ENCODE measurements at places on chromosomes 13 and 19.
A peak's percentile ranks its signal among the peaks of the same experiment; 100 is the strongest.

- DNase-seq: no peak
Observed at GRCh38 chr13:98233127-98233526, 56.1 kb upstream of the RNF113B start.

GRCh38 chr13:29550430-29550988 lies 45.0 kb downstream of the SLC7A1 start:
- no peak for DNase-seq

GRCh38 chr13:73358606-73359095 lies 299.8 kb downstream of the KLF5 start:
- no peak for DNase-seq

- DNase-seq: peak; percentile 69
Observed at GRCh38 chr19:46542428-46543230, 47.0 kb upstream of the PNMA8B start.

GRCh38 chr19:16087940-16088339 lies 11.6 kb downstream of the TPM4 start:
- DNase-seq: no peak

DNA sequence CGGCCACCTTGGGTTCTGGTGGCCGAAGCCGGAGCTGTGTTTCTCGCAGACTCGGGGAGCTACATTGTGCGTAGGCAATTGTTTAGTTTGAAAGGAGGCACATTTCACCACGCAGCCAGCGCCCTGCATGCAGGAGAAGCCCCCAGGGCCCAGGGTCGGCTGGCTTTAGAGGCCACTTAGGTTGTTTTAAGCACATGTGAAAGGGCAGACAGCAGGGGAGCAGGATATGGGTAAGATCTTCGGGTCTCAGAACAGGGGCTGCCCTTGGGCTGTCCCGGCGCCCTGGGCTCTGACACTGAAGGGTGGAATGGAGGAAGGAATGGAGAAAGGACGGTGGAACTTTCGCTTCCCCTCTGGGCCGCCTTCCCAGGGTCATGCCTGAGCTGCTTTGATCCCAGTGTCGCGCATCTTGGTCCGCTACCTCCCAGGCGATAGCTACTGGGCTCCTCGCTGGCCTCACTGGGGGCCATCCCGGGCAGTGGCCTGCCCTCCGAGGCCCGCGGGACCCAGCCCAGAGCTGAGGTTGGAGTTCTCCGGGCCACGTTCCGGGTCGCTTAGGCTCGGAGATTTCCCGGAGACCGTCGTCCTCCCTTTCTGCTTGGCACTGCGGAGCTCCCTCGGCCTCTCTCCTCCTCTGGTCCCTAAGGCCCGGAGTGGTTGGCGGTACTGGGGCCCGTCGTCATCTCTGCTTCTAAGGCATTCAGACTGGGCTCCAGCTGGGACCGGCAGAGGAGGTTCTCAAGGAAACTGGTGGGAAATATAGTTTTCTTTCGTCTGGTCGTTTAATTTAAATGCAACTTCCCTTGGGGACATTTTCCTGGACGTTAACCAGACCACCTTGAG lies 4.3 kb upstream of the POU4F1 start:
- DNase-seq: no peak

- DNase-seq: no peak
Observed at GRCh38 chr19:2663920-2664571, 38.4 kb downstream of the GNG7 start.

- DNase-seq: no peak
Observed at GRCh38 chr19:40312533-40312932, 27.4 kb upstream of the AKT2 start.

DNA sequence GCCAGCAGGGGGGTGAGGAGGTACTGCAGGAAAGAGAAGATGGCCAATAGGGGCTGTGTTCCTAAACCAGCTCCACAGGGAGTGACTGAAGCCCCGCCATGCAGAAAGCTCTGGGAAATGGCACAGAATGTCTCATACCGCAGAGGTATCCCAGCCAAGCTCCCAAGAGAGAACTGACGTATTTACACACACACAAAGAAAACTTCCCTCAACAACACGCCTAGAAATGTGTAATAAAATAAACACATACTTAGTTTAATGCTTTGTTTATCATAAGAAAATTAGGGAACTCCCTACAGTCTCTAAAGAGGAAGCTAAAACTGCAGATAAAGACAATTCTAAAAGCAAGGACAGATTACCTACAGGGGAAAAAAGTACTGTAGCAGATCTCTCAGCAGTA lies 40.0 kb downstream of the ESD start:
- DNase-seq: no peak

GRCh38 chr13:110344320-110344719 lies 37.2 kb downstream of the COL4A2 start:
- DNase-seq: no peak

GRCh38 chr13:48773531-48774275 lies 120.0 kb downstream of the CYSLTR2 start:
- no peak for DNase-seq

GRCh38 chr19:34786236-34786635 lies 13.2 kb upstream of the ZNF599 start:
- DNase-seq: no peak

DNA sequence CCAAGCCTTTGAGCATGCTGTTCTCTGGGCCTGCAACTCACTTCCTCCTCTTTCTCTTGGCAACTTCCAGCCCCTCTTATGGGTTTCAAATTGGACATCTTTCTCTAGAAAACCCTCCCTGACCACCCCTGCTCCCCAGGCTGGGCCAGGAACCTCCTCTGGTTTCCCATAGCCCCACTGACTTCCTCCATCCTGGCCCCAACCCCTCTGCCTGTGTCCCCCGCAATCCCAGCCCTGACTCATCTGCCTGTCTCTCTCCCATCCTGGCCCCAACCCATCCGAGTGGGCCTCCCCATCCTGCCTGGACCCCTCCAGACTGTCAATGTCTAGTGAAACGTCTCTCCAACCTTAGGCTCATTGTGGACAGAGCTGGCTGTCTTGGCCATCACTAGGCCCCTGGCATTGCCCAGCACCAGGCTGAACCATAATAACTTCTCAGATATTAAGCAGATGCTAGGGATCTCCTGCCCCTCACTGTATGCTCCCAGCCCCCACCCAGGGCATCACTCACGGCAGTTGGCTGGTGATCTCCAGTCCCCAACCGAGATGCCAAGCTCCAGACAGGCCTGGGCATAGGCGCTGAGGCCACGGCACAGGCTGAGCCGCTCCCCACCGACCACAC lies 16.8 kb downstream of the FCGBP start:
- DNase-seq: no peak

GRCh38 chr19:41299755-41300089 lies 10.2 kb upstream of the CCDC97 start:
- DNase-seq: peak; percentile 81

DNA sequence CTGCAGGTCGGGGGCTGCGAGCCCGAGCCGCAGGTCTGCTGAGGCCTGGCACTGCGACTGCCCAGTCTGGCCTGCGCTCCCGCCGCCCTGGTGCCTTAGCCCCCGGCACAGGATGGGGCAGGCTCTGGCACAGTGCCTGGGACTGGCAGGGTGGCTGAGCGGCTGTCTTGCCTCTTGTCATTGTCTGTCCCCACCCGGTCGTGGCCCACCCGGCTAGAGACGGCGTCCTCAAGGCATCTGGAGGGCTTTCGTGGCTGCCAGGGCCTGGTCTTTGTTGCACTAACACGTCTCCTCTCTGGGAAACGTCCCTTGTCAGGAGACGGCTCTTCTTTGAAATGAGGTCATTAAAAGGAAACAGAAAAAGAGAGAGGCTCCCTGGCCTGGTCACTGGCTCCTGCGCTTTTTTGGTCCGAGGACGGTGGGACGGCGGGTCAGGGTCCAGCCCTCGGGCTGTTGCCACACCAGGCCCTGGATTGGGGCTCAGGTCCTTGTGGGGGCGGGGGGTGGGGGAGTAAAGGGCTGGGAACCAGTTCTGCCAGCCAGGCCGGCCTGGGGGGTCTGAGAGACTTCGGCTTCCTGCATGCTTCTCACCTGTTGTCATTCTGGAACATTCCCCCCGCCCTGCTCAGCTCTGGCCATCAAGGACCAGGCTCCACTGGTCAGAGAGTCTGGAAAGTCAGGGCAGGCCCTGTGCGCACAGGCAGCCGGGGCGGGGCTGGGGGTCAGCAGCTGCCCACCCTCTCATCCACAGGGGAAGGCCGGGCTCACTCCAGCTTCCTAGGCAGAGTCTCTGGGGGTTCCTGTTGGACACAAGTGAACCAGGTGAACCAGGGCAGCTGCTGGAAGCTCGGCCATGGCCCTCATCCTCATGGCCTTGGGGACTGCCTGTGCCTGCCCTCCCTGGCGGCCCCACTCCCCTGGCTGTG lies 6.2 kb upstream of the ZNF554 start:
- no peak for DNase-seq

GRCh38 chr13:28725046-28725610 lies 6.4 kb upstream of the SLC46A3 start:
- no peak for DNase-seq

DNA sequence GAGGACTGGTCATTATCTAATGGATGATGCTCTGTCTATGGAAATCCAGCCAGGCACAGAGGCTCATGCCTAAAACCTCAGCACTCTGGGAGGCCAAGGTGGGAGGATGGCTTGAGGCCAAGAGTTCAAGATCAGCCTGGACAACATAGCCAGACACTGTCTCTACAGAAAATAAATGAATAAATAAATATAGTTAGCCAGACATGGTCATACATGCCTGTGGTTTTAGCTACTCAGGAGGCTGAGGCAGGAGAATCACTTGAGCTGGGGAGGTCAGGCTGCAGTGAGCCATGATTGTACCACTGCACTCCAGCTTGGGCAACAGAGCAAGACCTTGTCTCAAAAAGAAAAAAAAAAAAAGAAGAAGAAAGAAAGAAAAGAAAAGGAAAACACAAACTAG lies 234.7 kb downstream of the TSHZ3 start:
- DNase-seq: no peak

GRCh38 chr13:37014609-37015008 lies 14.0 kb downstream of the EXOSC8 start:
- DNase-seq: no peak

DNA sequence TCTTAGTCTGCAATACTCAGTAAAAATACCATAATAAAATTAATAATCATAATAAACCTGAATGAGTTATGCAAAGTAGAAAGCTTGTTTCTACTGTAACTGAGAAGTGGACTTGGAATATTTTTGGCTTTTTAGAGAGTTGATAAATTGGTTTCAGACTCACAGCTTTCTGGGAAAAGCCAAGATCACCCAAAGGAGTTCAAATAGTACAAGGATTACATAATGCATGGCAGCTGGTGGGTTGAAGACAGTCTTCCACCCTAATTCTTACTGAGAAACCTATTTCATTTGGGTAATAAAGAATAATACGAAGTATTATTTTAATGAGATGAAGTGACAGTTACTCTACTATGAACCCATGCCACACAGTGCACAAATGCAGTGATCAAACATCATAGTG lies 139.4 kb upstream of the KLF12 start:
- no peak for DNase-seq

DNA sequence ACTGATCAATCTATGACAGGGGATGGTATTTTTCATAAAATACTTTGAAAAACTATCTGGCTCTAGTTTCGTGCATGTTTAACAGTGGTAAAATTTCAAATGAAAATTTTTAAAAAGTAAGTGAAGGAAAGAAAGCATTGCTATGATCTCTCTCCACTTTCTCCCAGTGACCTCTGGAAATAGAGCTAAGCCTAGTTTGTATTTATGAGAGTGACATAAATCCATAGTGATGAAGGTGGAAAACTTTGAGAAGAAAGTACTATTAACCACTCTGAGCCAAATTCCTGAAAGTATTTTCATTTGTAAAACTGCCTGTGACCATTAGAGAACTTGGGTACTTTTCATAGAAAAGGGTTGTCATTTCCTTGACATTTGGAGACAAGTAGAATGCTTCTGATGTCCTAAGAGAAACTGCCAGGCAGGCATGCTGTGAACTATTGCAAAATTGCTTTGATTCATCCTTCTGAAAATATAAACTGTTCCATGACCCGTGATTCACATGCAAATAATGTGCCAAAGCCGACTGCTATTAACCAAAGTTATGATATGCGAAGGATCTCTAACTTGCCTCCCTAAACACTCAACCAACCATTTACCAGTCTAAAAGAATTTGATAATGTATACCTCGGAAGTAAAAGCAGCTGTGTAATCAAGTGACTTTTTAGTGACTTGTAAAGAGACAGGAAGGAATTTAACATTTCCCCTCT lies 133.2 kb downstream of the VWA8 start:
- DNase-seq: no peak

DNA sequence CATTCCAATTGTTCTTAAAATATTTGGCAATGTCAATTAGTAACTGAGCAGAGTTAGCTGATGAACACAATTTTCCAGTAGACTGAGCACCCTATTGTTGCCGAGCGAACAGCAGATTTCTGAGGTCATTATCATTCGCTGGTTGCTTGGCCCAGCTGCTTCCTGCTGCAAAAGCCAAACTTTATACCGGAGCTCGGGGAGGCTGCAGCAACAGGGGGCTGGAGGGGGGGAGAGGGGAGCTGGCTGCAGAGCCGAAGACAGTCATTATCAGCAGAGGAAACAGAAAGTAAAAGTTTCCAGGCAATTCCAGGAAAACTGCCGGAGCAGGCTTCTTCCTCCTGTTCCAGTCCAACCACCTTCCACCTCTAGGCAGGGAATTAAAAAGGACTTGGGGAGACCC lies 77.9 kb downstream of the ZNF536 start:
- no peak for DNase-seq

DNA sequence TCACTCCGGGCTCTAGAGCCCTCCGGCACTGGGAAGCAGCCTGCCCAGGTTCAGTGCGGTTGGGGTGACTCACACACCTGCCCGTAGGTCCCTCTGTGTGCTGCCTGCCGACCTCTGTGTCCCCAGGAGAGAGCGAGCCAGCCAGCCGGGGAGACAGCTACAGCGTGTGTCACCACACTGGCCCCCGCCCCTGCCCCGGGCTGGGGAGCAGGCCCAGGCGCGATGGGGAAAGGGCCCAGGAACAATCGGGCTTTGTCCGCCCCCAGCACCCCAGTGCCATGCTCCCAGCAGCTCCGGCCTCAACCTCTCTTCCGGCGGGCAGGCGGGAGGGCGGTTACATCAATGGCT lies at the start of gene KLK6:
TSS of gene KLK6 (minus strand) at position 179 of the 348 bp plus-strand sequence. CDS start 1,487 bp downstream, outside the sequence.
- no peak for DNase-seq

DNA sequence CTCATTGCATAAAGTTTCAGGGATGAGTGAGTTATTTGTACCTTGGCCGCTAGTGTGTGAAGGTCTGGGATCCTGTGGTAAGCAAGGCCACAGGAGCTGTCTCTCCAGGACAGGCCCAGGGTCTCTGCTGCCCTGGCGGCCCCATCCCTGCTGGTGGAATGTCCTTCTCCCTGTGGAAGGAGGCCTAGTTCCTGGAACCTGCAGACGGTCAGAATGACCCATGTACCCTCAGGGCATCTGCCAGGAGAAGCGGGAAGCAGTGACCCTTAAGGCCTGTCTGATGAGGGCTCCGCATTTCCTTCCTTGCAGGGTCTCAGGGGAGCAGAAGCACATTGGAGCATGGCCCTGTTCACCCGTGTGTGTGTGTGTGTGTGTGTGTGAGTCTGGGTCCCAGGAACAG lies 32.1 kb upstream of the SOX1 start:
- DNase-seq: no peak

DNA sequence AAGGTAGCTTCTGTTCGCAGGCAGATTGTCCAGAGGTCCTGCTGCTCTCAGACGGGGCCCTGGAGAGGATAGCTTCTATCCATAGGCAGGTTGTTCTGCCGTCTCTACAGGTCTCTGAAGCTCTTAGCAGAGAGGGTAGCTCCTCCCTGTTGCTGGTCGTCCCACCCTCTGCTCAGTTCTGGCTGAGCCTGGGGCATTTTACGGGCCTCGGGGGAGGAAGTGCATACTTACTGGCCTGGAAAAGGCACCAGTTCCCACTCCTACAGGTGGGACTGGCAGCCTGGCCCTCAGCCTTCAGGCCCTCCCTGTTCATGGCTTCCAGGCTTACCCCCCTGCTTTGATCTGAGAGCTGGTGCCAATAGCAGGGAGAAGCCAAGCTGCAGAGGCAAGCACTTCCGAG lies 42.3 kb downstream of the USPL1 start:
- DNase-seq: no peak
